ENCODE measurements at places on chromosomes 3 and 15.

- DNase-seq: no peak
Observed at GRCh38 chr15:75659928-75660645, 12.4 kb downstream of the SNX33 start.

- no peak for DNase-seq
Observed at GRCh38 chr3:72548981-72549380, 299.3 kb downstream of the SHQ1 start.

- DNase-seq: no peak
Observed at GRCh38 chr3:87069971-87070370, 79.0 kb upstream of the VGLL3 start.

- no peak for DNase-seq
Observed at GRCh38 chr15:85964471-85964870, 115.2 kb upstream of the AGBL1 start.

DNA sequence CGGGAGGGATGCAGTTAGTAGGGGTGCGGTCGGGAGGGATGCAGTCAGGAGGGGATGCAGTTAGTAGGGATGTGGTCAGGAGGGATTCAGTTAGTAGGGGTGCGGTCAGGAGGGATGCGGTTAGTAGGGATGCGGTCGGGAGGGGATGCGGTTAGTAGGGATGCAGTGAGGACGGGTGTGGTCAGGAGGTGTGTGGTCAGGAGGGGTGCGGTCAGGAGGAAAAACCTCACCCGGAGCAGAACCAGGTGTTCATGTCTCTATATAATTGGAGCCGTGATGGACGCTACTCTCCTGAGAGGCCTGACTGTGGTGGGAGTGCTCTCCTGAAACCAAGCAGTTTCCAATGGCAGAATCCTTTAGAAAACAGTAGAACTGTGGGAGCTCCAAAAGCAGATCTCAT is 95.8 kb downstream of the BDH1 start:
- no peak for DNase-seq

- no peak for DNase-seq
Observed at GRCh38 chr15:36359286-36359685, 220.1 kb upstream of the CDIN1 start.

DNA sequence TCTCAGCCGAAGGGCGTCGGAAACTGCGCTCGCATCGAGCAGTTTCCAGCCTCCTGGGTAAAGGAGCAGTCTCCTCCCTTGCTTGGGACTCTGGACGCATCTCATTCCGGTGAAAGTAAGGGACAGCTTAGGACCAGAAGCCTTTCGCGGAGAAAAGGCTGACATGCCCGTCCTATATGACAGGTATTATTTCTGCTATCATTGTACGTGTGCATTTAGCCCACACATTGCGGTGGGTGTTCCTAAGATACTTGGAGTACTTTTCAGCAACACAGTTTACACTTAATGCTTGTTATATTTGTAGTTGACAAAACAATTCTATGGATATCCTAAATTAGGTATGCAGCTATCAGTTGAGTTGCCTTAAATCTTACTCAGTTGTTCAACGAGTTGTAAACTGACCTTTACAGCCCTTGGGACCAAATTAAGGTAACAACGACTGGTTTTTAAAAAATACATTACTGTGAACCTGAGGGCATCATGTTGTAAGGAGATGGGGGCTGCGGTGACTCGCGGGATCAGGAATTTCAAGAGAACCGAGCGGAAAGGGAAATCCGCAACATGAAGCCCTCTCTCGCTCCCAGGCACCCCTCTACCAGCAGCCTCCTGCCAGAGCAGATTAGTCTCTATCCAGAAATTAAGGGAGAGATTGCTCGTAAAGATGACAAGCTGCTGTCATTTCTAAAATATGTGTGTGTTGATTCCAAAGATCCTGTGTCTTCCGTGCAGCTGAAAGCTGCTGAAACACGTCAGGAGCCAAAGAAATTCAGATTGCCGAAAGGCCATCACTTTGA is 632 bp upstream of the COPS2 start:
- DNase-seq: no peak

GRCh38 chr15:64842096-64842939 is 603 bp downstream of the PLEKHO2 start:
- DNase-seq: no peak

Measured in activated CD4-positive, alpha-beta memory T cell treated with anti-CD3 and anti-CD28 coated beads, Interleukin-2, amount 10 ng/mL, durations not matched to agents 7 days and 5 days (primary cell).